Esophagus squamous epithelium (tissue), 5 donors: ENCODE measurements at places on chromosomes 3 and 15.

DNA sequence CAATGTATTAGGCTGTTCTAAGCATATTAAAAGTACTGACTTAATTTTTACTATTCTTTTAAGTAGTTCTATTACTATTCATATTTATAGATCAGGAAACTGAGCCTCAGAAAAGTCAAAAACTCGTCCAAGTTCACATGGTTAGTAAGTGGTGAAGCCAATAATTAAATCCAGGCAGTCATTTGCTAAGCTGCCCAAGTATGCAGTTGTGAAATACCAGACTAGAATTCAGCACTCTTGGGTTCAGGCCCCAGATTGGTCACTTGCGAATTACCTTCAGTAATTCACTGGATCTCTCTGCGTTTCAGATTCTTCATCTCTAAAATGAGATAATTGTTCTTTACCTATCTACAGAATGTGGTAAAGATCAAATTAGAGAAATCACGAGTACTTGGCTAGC, 161.9 kb upstream of the CADPS start:
- no peak for DNase-seq

DNA sequence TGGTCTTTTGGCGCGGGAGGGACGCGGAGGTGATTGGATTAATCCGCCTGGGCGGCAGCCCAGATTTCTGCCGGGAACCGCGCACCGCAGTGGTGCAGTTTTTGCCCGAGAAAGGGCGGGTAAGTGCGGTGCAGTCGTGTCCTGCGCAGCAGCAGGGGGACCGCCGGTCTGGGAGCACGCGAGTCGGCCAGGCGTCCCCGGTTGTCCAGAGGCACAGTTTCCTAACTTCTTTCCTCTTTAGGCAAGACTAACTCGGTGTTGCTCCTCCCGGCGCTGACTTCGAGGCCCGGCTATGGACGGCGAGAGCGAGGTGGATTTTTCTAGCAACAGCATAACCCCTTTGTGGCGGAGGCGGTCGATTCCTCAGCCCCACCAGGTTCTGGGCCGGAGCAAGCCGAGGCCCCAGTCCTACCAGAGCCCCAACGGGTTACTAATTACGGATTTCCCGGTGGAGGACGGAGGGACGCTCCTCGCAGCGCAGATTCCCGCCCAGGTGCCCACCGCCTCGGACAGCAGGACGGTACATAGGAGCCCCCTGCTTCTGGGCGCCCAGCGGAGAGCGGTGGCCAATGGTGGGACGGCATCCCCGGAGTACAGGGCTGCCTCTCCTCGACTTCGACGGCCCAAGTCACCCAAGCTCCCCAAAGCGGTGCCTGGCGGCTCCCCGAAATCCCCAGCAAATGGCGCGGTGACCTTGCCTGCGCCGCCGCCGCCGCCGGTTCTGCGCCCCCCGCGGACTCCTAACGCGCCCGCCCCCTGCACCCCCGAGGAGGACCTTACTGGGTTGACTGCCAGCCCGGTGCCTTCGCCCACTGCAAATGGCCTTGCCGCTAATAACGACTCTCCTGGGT, 736 bp downstream of the ARHGEF26 start:
- no peak for DNase-seq

DNA sequence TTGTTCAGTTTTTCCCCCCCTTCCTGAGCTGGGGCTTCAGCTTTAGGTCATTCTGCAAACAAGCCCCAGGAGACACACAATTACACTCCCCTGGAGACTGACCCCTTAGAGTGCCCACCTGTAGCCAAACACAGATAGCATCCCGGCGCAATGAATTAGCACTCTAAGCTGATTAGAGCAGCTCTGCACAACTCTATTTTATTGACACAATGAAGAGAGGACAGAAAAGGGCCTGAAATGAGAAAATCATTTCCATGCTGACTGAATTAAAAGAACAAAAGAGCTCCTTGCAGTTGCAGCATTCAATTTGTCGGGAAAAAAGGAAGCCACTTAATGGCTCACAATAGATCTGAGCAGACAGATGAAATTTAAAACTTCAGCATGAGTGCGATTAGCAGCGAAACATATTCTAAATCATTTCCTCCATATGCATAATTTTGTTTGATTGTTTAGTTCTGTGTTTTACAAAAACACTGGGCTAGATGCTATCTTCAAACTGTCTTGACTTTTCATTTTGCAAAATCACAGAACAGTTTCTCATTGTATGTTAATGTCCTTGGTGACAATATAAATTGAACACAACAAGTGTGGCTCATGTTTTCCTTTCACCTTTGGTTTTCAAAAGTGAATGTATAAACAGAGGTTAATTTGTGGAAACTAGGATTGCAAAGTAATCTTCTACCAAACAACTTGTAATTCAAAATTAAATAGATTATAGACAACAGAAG, 308.6 kb downstream of the MECOM start:
- no peak for DNase-seq

- no peak for DNase-seq
Observed at GRCh38 chr15:40182358-40183029, 21.6 kb downstream of the BUB1B start.

- no peak for DNase-seq
Observed at GRCh38 chr15:61196156-61196555, 32.9 kb downstream of the RORA start.

- DNase-seq: no peak
Observed at GRCh38 chr15:68631601-68632051, 52.8 kb downstream of the CORO2B start.

DNA sequence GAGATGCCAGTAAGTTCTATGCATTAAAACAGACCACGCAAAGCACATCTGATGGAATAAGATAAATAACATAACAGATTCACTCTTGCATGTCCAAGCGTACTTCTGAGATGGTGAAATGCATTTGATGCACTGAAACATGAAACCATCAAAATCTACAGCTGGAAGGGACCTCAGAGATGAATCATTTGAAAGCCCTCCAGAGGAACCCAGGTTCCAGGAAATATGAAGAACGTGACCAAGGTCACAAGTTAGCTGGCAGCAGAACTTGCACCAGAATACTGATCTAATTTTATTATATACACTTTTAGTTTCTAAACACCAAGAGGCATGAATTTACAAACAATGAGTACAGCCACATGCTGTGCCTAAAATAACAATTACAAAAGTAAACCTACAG, 957.1 kb downstream of the FHIT start:
- no peak for DNase-seq

GRCh38 chr15:48645558-48646330, at the start of gene FBN1:
Gene FBN1 (minus strand): TSS chr15:48645709. CDS start chr15:48644769, 940 bp downstream.
- peak; percentile 1 for DNase-seq

- no peak for DNase-seq
Observed at GRCh38 chr3:177026505-177027277, 170.6 kb downstream of the TBL1XR1 start.

- DNase-seq: no peak
Observed at GRCh38 chr3:115986555-115987207, 363.4 kb downstream of the GAP43 start.

DNA sequence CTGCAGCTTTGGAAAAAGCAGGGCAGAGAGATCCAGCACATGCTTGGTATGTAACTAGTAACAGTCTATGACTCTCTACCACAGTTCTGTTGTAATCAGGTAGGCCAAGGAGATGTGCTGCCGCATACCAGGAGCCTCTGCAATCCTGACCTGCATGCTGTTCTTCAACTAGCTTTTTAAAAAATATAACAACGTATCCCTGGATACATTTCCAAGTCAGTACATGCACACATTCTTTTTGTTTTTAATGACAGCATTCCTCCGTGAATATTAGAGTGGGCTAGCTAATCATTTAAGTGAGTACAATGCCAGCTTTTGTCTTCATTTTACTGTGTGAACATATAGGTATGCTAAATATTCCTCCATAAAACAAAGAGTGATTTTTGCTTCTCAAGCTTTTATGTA, 437.8 kb downstream of the RBMS3 start:
- DNase-seq: no peak

DNA sequence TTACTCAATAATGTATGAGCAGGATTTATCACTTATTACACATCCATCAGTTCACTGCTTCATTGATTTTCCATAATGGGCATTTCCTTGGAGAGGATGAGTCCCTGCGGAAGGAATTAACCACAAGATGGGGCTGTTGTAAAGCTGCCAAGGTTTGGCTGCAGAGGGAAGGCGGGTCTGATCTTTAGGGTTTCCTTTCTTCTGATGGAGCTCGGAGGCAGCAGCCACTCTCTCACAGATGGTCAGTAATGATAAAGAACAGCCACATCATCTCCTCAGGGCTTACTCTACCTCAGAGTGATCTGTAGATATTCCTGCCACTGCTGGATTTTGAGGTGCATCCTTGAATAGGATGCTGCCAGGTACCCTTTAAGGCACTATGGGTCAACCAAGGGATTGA, 115.2 kb downstream of the USP13 start:
- no peak for DNase-seq

DNA sequence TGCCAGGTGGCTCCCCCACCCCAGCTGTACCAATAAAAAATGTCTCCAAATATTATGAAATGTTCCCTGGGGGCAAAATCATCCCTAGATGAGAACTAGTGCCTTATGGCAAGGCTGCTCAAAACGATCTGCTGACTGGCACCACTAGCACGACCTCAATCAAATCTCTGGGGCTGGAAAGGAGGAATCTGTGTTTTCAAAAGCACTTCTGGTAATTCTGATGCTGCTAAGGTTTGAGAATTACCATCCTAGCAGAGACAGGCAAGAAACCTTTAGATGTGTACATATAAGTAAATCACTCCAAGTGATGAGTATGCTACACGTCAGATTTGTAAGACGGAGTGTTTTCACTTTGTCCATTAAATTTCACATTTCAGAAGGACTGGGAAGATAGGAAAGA, 360.1 kb upstream of the THRB start:
- DNase-seq: no peak

GRCh38 chr3:83523470-83524073, 1435.2 kb upstream of the CADM2 start:
- no peak for DNase-seq

DNA sequence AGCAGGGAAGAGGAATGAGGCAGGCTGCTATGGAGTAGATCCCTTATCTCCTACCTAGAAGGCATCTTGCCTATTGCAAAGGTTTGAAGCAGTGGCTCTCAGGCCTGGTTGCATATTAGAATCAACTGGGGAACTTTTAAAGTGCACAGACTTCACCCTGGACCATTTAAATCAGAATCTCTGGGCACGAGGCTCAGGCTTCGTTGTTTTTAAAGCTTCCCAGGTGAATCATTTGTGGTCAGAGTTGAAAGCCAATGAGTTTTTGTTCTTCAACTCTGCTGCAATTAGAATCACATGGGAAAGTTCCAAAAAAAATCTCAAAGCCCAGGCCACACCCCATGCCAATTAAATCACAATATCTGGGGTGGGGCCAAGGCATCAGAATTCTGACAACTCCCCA, 773.1 kb downstream of the AGBL1 start:
- no peak for DNase-seq

- DNase-seq: no peak
Observed at GRCh38 chr3:94522488-94522887, 459.6 kb downstream of the NSUN3 start.

DNA sequence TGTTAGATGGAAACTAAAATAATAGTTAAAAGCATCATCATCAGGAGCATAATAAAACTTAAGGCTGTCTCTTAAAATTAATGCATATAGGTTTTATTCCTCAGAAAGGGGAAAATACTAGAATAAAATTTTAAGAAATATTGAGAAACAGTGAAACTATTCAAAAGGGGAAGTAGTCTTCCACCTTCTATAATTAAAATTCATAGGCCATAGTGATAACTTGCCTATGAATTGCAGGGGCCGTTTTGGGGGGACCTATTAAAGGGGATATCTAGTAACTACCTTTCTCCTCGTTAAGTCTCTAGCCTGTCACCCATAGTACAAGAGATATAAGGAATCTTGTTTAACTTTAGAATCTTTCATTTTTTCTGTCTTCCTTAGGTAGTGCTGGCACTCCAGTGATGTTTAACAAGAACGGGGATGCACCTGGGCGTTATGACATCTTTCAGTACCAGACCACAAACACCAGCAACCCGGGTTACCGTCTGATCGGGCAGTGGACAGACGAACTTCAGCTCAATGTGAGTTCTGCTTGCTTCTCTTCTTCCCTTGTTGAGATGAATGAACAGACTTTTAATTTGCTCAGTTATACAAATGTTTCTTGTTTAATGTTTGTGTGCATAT, 600.4 kb downstream of the GRM7 start:
- DNase-seq: no peak

- DNase-seq: no peak
Observed at GRCh38 chr3:170566413-170566812, 19.5 kb downstream of the SLC7A14 start.

GRCh38 chr3:31968369-31968926, 12.6 kb downstream of the OSBPL10 start:
- DNase-seq: no peak

DNA sequence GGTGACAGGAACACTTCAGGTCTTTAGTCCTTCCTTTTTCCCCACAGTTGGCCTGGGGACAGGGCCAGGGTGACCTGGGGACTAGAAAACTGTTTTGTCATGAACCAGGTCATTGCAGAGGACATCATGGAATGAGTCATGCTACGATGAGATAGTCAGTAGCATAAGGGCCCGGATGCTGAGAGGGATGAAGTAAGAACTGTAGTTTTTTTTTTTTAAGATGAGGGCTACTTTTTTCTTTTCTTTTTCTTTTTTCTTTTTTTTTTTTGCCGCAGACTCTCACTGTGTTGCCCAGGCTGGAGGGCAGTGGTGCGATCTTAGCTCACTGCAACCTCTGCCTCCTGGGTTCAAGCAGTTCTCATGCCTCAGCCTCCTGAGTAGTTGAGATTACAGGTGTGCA, 8.0 kb downstream of the MAP2K5 start:
- DNase-seq: no peak

DNA sequence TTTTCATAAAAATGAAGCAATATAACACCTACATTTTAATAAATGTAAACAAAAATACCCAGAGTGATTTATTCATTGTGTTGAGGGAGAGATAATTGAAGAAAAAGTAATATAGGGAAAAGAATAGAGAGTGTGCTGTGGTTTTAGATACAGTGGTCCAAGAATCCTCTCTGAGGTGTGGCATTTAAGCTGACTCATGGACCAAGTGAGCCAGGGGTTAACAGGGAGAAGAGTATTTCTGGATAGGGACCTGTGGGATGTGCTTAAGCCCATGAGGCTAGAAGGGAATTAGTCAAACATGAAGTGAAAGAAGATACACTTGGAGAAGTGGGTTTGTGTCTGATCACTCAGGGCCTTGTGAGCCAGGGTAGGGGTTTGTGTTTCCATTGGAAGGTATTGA, 680.7 kb upstream of the GRM7 start:
- no peak for DNase-seq

- no peak for DNase-seq
Observed at GRCh38 chr3:18066899-18067582, 324.6 kb upstream of the TBC1D5 start.

DNA sequence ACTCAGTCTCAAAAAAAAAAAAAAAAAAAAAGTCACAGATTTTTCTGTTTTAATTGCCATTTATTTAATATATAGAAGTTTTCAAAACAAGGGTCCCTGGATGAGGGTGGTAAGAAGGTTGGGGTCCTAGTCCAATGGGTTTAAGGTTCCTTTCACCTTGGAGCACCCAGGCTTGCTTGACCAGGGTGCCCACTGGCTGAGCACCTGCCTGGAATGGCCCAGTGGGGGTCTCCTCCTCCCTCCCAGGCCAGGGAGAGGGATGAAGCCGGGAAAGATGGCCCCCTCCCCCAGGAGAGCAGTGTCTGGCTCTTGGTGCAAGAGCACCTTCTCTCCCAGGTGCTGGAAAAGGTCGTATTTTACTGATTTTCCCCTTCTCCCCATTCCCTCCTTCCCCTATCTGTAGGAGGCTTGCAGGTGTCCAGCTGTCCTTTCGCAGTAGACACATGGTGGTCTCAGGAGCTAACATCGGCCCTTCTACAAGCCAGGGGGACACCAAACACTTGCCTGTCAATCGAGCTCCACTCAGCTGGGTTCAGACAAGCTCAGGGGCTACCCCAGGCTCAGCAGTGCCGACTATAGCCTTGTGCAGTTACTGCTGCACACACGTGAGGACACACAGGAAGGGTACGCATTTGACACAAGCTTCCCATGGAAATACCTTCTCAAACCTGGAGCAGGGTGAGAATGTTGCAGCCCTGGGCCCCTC, 112.3 kb upstream of the KLF13 start:
- DNase-seq: no peak
